ENCODE measurements at places on chromosomes 6 and 20.

- DNase-seq = no peak
Observed at GRCh38 chr6:113500221-113500620, 356.9 kb upstream of the MARCKS start.

- no peak for DNase-seq
Observed at GRCh38 chr6:124298730-124299129, 495.1 kb downstream of the NKAIN2 start.

DNA sequence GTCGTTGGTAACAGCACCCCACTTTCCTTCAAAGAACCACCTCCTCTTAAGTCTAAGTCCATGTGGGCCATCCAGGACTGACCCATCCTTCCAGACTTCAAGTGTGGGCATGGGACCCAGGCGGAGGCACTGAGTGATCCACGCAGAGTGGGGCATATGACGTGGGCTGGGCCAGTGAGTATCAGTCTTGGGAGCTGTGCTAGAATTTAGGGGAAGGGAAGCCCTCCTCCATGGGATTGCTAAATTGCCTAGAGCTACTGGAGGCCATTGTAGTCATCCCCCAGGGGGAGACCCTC is 35.3 kb upstream of the KCNB1 start:
- no peak for DNase-seq

DNA sequence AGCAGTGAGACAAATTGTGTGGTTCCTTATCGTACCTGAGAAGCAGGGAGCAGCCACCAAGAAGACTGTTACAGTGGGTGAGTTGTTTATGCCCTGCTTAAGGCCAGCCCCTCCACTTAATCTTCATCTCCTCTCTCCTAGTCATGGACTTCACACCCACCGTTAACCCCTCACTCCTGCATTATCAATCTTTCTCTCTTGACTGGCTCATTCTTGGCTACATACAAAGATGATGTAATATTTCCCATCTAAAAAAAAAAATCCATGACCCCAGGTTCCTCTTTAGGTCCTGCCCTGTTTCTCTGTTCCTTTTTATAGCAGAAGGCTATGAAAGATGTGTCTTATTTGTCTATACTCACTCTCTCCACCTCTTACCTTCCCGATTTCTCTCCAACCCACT is 72.4 kb downstream of the SHLD1 start:
- no peak for DNase-seq

DNA sequence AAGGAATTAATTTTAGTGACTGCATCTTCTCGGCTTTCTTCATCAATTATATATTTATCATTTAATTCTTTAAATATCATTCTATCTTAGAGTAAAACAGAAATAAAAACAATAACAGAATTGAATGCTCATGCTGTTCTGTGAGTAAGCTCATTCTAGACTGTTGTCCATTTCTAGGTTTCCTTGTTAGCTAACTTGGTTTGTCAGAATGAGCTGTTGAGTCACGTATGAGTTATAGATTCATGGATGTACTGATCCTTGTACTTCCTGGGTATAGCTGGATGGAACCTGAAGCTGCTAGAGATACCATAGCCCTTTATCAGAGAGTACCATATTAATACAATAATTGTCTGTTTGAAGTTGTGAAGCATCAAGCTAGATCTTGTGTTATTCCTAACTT is 515.3 kb downstream of the TENT5A start:
- DNase-seq = no peak

DNA sequence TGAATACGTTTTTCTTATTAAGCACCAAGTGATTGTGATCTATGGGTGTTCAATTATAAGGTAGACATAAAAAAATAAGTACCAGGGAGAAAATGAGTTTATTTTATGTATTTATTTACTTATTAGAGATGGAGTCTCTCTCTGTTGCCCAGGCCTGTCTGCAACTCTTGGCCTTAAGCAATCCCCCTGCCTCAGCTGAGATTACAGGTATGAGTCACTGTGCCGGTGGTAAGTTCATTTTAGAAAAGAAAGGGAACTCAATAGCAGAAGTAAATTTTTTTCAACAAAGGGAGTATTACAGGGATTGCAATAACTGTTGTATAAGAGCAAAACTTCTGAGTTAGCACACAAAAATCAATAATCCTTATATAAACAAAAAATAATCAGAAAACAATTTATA is 98.7 kb upstream of the FUT9 start:
- no peak for DNase-seq

DNA sequence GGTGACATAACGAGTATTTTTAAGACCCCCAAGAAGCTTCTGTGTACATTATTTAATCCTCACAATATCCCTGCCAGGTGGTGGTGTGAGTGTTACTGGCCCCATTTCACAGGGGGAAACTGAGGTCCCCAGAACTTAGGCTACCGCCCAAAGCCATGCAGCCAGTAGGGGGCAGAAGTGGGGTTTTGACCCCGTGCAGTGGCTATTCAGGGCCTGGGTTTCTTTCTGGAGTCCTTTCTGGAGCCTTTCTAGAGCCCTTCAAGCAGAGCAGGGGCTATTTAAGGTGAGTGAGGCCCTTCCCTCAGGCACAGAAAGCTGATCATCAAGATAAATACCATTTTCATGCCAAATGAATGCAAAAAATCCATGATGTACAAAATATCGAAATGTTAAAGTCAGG is 59.0 kb downstream of the CTCFL start:
- DNase-seq = no peak

DNA sequence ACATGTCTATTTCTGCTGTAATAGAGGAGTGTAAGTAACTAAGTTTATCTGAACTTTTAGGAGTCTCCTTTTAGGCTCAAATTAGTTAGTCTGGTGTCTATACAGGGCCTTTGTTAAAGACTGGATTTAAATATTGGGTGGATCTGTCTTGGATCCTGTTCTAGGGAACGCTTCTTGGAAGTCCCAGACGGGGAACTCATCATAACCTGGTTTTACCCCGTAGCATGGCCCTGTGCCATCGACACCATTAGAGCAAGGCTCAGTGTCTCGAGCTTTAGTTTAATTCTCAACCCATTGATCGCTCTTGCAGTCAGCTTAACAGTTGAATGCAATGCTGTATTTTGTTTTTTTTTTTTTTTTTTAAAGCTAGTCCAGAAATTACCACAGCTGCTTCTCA is 89.9 kb downstream of the CARMIL1 start:
- no peak for DNase-seq

DNA sequence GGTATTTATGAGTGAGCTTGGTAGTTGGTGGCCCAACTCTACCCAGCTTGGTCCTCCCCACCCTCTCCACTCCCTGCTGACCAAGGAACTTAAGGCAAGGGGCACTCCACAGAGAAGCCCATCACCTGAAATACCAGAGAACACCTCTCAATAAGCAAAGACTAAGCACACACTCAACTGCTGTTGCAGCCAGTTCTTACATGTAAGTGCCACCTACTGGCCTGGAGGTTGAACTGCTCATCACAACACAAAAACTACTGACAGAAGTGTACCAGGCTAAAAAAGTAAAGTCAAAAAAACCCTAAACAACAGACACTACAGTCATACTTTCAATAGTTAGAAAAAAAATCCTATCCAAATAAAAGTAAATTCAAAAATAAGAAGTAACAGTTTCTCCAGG is 146.2 kb downstream of the FAM83B start:
- DNase-seq = no peak

DNA sequence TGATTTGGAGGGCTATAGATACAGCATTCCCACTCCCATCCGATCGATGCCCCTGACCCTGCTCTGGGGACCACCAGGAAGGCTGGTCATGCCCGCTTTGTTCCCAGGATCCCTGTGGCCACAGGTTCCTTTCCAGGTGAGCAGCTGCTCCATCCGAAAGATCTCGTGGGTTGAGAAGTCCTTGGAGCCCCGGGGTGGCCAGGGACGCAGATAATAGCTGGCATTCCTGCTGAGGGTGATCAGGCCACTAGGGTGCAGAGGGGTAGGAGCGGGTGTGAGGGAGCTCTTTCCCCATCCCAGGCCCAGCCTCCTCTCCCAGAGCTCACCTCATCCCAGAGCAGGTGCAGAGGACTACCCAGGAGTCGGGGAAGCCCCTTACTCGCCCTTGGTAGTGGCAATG is 7.4 kb downstream of the ADAM33 start:
- no peak for DNase-seq

- DNase-seq = peak; percentile 76
Observed at GRCh38 chr6:27553123-27553904, 80.4 kb upstream of the ZNF184 start.

- DNase-seq = no peak
Observed at GRCh38 chr6:119584088-119584487, 234.5 kb upstream of the MAN1A1 start.

GRCh38 chr6:134456226-134456625 is 138.3 kb upstream of the SGK1 start:
- DNase-seq = no peak

GRCh38 chr6:151399679-151400078 is 8.3 kb upstream of the ZBTB2 start:
- no peak for DNase-seq

GRCh38 chr20:39453890-39454289 is 491.7 kb downstream of the DHX35 start:
- DNase-seq = no peak
